NK-92 treated with Interleukin-12 subunit alpha and Interleukin-12 subunit beta, amount 100 ng/mL, for 24 hours (cell line): ENCODE measurements at places on chromosomes 2 and 18.

- DNase-seq, result no peak
These were observed 79.1 kb downstream of the MAPK4 start for GRCh38 chr18:50638884-50639420.

DNA sequence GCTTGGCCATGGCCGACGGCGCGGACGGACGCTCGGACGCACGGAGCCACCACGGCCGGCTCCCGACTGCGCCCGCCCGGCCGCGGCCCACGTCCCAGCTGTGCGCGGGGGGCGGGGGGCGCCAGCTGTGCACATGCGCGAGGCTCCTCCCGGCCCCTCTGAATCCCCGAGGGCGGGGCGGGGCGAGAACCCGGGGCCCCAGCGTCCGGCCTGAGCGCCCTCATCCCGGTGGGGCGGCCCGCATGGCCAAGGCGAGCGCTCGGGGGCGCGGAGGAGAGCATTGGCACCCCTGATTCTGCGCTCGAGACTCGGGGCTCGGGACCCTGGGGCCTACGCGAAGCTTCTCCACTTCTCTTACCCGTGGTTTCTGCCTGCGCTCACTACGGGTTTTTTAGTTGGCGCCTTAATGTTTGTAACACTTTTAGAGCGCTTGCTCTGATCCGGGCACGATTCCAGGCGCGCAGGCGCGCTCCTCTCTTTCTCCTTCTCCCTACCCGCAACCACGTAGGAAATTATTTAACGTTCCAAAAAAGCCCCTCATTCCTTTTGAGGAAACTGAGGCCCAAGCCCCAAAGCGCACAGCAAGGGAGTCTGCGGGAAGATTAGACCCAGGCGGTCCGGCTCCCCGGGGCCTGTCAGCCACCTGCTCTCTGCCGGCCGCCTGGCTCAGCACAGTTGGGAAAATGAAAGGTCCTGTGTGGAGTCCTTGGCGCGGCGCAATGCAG is at the start of gene PXDN:
Gene PXDN (minus strand): TSS at position 70 of the 725 bp plus-strand sequence. CDS start 60 bp downstream, at position 10.
- DNase-seq, result no peak

DNA sequence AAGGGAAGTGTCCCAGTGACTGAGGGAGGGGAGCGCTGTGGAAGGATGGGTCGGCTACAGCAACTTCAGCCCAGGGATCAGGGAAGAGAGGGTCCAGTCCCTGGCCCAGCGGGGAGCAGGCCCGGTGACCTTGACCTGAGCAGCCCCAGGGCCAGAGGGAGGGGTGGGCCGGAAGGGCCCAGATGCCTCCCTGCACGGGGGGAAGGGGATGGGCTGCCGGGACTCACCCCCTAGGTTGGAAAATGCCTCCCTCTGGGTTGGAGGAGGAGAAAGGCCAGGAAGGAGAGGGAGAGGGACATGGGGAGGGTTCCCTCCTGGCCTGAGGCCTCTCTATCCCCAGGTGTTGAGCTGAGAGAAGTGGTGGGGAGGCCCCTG is 19.8 kb downstream of the GPC1 start:
- no peak for DNase-seq

DNA sequence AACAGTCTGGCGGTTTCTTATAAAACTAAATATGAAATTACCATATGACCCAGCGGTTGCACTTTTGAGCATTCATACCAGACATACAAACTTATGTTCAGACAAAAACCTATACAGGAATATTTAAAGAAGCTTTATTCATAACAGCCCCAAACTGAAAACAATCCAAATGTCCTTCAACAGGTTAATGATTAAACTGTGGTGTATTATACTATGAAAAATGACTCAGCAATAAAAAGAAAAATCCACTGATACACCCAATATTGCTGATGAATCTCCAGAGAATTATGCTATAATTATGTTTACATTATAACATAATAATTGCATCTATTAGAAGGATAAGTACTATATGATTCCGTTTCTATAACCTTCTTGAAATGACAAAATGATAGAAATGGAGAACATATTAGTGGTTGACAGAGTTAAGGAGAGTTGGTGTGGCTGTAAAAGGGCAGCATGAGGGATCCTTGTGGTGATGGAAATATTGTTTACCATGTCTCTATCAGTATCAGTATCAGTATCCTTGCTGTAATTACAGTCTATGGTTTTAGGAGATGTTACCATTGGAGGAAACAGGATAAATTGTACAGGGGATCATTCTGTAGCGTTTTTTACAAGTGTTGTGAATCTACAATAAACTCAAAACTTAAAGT is 127.1 kb downstream of the DSC3 start:
- DNase-seq, result no peak

- no peak for DNase-seq
These were observed 1003.7 kb upstream of the GYPC start for GRCh38 chr2:125652280-125652679.

DNA sequence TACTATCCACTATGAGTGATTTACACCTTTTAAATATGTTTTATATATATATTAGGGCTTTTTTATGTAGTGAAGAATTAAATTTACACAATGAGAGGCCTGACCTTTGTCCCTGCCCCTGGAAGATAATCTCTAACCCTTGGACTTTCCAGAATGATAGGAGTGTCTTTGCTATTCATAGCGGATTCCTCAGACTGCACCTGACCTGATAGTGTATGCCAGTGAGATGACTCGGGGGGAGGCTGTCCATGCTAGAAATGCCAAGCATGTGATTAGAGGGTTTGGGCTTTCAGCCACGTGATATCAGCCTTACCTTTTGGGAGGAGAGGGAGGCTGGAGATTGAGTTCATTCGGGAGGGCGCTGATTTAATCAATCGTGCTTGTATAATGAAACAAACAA is 44.1 kb upstream of the LHCGR start:
- DNase-seq, result no peak

DNA sequence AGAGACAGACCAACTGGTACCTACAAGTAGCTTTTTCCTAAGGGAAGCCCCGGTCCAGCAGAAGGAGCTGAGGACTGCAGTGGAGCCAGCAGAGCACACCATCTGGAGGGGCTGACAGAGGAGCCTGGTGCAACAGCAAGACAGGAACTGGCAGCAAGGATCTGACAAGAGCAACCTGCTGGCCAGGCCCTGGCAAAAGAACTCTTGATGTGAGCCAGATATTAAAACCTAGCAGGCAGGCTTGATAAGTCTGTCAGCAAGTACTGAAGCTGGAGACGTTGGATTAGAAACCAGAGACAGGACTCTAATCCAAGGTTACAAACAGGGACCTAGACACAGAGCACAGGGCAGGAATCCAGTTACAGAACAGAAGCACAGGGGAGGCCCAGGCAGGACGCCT is 260.7 kb upstream of the MGAT5 start:
- no peak for DNase-seq

DNA sequence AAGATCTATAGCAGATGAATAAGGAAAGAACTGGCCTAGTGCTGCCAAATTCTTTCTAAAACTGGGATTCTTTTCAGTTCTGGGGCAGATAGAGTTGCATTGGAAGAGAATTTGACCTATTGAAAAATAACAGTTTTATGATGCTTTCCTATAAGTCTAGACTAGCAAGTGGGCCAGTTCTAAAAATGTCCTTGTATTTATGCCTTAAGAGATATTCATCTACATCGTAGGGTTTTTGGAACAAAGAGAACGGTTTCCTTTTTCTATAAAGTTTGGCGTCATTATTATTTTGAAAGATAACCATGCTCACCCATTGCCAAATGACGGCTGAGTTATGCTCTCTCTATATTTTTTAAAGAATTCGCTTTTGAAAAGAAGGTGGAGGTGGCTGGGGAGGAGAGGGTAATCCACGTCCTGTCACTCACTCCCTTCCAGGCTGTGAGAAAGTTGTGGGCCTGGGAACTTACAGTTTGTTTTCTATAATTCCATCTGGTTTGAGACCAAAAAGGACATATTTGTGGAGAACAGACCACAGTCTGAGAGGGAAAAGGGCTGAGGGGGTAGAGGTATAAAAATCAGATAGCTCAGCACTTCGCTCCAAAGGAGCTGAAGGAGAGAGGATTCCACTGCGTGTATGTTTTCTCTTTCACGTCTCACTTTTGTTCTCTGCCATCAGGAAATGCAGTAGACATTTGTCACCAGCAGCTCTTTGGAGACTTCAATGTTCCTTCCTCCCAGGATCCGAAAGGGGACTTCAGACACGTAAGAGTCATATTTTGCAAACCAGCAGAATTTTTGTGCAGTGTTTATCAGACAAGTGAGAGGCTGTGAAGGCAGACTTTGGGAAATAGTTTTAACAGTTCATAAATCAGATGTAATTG is 281.9 kb upstream of the FN1 start:
- no peak for DNase-seq

GRCh38 chr2:151833984-151834383 is 5.8 kb upstream of the ARL5A start:
- DNase-seq, result no peak

DNA sequence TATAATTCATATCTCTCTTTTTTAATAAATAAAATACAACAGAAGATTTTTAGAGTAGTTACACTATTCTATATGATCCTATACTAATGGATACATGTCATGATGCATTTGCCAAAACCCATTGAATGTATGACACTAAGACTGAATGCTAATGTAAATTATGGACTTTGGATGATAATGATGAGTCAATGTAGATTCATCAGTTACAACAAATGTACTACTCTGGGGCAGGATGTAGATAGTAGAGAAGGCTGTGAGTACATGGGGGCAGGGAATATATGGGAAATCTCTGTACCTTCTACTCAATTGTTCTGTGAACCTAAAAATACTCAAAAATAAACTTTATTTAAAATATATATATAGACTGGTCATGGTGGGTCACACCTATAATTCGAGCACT is 45.6 kb upstream of the NEDD4L start:
- no peak for DNase-seq

- DNase-seq, result no peak
These were observed 76.4 kb downstream of the ITGB1BP1 start for GRCh38 chr2:9346885-9347284.

DNA sequence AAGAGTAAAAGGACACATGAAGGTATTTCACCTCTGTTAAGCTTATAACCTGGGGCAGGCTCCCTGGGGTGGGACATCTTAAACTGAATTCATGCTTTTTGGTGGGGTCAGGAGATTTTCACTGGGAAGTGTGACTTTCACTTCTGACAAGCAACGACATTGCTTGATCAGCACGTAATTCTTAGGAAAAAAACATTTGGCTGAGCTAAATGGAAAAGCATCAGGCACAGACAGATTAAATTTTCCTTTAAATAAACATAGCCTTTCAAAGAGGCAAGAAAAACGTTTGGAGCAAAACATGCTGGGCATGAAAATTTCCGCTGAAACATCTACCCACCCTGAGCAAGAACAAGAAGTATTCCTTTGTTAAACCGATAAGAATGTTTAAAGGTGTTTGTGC is 674.0 kb upstream of the CELF4 start:
- no peak for DNase-seq

DNA sequence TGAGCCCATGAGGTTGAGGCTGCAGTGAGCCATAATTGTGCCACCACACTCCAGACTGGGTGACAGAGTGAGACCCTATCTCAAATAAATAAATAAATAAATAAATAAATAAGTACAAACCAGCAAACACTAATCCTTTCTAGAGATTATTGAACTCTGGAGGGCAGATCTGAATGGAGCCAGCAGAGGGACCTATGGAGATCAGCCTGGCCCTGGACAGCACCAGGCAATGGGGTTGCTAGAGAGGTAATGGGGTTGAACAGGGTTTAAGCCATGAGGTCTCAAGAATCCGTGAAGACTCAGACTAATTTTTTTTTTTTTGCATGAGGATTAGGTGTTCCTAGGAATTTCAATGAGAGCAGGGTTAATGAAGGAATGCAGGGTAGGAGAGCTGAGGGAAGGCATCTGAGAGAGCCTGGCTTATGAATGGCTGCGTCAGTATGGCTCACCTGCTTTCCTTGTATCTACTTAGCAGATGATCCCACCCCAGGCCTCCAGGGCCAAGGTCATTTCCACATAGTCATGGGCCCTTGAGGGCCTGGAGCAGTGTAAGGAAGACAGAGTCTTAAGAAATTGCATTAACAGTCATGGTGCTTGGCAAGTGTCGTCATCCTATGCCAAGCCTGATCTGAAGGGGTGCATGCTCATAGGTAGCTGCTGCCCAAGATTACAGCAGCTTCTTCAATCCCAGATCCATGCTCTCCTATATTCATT is 34.6 kb upstream of the IL37 start:
- no peak for DNase-seq

DNA sequence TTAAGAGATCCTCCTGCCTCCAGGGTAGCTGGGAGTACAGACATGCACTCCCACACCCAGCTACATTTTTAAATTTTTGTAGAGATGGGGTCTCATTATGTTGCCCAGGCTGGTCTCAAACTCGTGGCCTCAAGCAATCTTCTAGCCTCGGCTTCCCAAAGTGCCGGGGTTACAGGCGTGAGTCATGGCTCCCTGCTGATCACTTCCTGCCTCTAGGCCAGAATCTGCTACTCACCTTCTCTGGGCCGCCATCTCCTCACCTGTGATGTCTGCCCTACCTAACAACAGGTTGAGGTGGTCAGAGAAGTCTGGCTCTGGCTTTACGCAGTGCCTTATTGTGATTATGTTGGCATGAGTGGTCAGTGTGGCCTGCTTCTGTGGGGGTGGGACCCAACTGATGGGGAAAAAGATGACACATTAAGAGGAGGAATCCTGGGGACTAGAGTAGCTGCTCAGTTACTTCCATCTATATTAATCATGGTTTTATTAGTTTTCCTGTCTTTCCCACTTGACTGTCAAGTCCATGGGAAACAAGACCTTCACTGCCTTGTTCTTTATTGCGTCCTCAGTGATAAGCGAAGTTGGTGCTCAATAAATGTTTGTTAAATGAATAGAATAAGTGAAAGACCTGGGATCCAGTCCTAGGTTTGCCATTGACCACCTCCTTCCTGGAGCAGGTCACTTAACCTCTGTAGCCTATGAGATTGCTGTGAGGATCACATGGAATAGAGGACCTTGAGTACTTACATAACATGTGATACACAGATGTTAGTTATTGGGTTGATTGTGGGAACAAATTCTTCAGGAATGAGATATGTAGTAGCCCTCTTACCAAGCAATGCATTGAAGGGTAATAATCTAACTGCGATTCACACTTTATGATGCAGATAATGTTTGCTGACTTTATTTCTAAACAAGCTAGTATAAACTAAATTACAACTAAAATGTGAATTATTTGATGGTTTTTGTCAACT is 15.7 kb downstream of the KCTD1 start:
- no peak for DNase-seq

- no peak for DNase-seq
These were observed 5.0 kb upstream of the MRPL19 start for GRCh38 chr2:75641587-75641986.

GRCh38 chr2:156331572-156332283 is 793 bp downstream of the NR4A2 start:
- no peak for DNase-seq

GRCh38 chr18:49865401-49865800 is 52.1 kb upstream of the ACAA2 start:
- DNase-seq, result no peak

- DNase-seq, result no peak
These were observed 94.3 kb downstream of the ASAP2 start for GRCh38 chr2:9300829-9301453.
